ENCODE measurements at places on chromosomes 2 and 18. TPM values are rescaled to one million over a fixed set of nuclear protein-coding genes. Genes with fewer than 3 reads are reported as not detected.

GRCh38 chr2:113826346-113827285, 63.3 kb upstream of the ACTR3 start:
- DNase-seq = no peak

GRCh38 chr2:202545523-202545922, 89.2 kb upstream of the FAM117B start:
- no peak for DNase-seq

GRCh38 chr2:151976945-151977353, 121.9 kb downstream of the CACNB4 start:
- DNase-seq = no peak

DNA sequence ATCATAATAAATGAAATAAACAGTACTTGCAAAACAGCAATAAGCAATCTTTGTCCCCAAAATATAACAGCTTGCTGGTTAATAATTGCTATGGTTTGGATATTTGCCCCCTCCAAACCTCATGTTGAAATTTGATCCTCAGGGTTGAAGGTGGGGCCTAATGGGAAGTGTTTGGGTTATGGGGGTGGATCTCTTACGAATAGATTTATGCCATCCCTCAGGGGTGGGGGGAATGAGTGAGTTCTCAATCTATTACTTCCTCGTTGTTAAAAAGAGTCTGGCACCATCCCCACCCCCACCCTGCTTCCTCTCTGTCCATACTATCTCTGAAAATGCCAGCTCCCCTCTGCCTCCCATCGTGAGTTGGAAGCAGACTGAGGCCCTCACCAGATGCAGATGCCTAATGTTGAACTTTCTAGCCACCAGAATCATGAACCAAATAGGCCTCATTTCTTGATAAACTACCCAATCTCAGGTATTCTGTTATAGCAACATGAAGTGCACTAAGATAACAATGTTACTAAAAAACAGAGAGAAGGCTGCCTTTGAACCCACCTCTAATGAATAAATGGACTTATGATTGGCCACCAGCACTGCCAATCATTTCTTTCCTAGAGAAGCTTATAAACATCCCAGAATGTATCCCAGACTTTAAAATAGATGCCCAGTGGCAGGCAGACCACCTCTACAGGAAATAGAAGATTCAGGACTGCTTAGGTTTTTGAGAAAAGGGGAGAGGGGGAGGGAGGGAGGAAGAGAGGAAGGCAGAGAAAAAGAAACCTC, 90.1 kb downstream of the ALPK2 start:
- DNase-seq = no peak

Gene NFATC1
- 3.4 TPM for total RNA-seq
